ENCODE measurements at places on chromosomes 12 and 14.

DNA sequence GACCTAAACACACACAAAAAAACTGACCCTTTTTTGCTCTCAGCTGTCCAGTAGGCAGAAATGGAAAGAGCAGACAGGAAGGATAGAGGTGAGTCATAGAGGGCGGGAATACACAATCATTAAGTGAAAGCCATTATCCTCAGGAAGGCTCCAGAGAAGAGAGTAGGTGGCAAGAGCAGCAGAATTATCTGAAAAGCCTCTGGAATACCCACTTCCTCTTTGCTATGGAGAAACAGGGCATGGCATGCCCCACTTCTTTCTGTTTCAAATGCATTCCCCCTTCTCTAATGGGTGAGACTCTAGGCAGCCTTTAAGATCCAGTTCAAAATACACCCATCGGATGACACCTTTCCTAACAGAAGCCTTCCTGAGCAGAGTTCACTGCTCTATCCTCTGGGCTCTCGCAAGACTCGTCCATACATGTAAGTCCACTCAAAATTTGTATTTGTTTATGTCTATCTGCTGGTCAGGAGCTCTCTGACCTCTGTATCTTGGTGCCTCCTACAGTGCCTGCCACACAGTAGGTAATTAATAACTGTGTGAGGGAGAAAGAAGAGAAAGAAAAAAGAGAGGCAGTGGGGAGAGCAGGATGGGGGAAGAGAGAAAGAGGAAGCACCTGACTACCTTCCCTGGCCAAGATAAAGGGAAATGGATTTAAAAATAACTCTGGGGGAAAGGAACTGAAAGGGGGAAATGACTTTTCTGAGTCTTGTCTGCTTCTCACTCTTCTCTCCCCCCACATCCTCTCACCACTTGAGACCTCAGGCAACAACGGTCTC is 8.5 kb downstream of the KLHL33 start:
- DNase-seq = no peak

DNA sequence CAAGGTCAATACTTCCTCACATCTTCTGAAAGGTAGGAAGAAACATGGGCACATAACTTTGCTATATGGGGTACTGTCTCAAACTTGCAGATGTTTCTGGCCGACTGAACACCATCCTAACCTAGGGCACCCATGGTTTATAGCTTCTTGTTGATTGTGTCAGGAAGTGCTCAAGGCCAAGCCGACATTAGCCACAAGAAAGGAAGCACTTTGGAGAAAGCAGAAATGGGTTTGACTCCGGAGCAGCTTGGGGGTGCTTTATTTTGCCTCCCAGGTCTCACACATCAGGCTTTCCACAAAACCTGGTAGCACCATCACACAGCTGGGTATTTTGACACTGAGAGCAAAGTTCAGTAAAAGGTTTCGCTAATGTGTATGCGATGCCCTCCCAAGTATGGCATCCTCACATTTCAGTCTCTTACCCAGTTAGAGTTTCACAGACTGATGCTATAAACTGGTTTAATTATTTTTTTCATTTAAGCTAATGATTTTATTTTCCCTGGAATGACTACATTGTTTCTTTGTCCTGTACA is 25.2 kb upstream of the BHLHE41 start:
- no peak for DNase-seq

GRCh38 chr14:28307506-28307905 is 459.1 kb upstream of the FOXG1 start:
- DNase-seq = no peak

GRCh38 chr12:119681728-119682638 is 14.1 kb downstream of the PRKAB1 start:
- no peak for DNase-seq

- no peak for DNase-seq
Observed at GRCh38 chr14:79197516-79197915, 1013.8 kb downstream of the DIO2 start.

GRCh38 chr12:47134005-47134404 is 54.2 kb upstream of the AMIGO2 start:
- DNase-seq = no peak
